Bladder microvascular endothelial cell (primary cell): ENCODE measurements at places on chromosomes 13 and 19. TPM values are rescaled to one million over a fixed set of nuclear protein-coding genes. Genes with fewer than 3 reads are reported as not detected.

Gene ZNF223
- total RNA-seq: 2.8 and 6.5 TPM in 2 replicates

Gene FSD1
- total RNA-seq: 6.0 and 11.6 TPM in 2 replicates

Gene ZFP36
- 0.49 and 1.9 TPM in 2 replicates for total RNA-seq

Gene LILRA1
- total RNA-seq: not detected in 2 replicates

Gene PSG6
- total RNA-seq: not detected in 2 replicates

Gene CCDC122
- total RNA-seq: 1.1 and 3.8 TPM in 2 replicates

Gene ANKRD10
- total RNA-seq: 65.4 and 106 TPM in 2 replicates

Gene CCNA1
- 1.6 and 9.0 TPM in 2 replicates for total RNA-seq

Gene ICAM5
- 0.16 and 0.25 TPM in 2 replicates for total RNA-seq

Gene ZNF728
- total RNA-seq: not detected in 2 replicates

Gene CNMD
- not detected in 2 replicates for total RNA-seq

Gene TGFBR3L
- total RNA-seq: 0.38 TPM in 1 of 2 replicates, not detected in the other

Gene OSCAR
- total RNA-seq: not detected in 2 replicates

Gene ZNF358
- total RNA-seq: 9.1 and 14.9 TPM in 2 replicates

Gene CABP5
- total RNA-seq: not detected in 2 replicates

Gene ZNF729
- not detected in 2 replicates for total RNA-seq

Gene KLK15
- not detected in 2 replicates for total RNA-seq

Gene ZNF548
- total RNA-seq: 10.2 and 16.0 TPM in 2 replicates

Gene NCR1
- not detected in 2 replicates for total RNA-seq

Gene OR7A5
- total RNA-seq: not detected in 2 replicates
